Prostate gland (tissue), 2 donors: ENCODE measurements at places on chromosomes 2 and 18.
A peak's percentile ranks its signal among the peaks of the same experiment; 100 is the strongest.

- no peak for DNase-seq
Measured at GRCh38 chr18:11047817-11048216, 101.6 kb downstream of the PIEZO2 start.

GRCh38 chr2:133717497-133717896 lies 149.2 kb upstream of the NCKAP5 start:
- DNase-seq: peak; percentile 6

DNA sequence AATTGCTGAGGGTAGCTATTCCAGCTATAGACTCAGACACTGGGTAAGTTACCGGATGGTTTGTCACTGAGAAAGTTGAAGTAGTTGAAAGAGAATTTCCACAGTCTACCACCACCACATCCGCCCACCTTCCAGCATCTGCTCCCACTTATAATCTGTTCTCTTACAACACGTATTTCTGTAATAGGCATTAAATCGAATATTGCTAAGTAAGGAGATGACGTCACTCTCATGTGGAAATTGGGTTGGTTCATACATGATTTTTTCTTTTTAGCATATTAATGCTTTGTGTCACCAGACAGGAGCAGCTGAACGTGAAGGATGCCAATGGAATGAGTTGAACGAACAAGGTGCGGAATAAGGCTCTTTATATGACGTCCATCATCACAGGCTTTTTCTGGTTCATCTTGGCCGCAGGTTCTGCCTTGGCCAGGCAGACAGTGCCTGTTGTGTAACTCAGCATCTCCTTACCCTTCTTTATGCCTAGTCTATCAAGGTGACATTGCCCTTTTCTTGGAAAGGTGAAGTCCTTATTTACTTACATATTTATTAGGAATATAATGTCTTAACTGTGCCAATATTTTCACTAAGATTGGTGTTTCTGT lies 45.9 kb downstream of the THUMPD2 start:
- DNase-seq: no peak

DNA sequence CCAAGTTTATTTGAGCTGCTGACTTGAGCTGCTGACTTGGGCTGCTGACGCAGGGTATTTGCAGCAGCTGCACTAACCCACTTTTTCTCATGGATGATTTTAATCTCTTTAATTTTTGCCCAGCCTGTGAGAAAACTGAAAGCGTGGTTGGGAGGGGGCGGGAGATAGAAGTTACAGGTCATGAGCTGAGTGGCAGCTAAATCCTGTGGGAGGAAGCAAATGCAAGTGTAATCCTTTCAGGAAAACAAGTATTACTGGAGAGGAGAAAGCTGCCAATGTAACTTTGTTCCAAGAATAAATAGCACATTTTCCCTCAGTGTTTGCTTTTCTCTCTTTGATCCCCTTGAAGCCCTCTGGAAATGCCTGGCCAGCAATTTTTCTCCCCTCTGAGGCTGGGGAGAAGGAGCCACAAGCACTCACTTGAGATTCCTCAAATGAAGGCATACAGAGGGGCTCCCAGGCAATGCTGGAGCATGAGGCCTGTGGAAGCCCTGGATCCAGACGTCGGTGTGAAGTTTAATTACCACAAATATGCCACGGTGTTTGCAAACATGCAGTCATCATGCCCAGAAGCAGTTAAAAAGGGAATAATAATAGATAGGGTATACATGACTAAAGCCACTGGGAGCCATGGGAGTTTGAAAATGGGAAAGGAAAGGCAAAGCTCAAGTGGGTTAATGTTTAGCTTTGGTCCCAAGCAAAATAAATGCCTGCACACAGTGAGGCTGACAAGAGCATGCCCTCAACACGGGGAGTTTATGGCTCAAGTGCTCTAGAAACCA lies 10.4 kb upstream of the EVA1A start:
- no peak for DNase-seq

DNA sequence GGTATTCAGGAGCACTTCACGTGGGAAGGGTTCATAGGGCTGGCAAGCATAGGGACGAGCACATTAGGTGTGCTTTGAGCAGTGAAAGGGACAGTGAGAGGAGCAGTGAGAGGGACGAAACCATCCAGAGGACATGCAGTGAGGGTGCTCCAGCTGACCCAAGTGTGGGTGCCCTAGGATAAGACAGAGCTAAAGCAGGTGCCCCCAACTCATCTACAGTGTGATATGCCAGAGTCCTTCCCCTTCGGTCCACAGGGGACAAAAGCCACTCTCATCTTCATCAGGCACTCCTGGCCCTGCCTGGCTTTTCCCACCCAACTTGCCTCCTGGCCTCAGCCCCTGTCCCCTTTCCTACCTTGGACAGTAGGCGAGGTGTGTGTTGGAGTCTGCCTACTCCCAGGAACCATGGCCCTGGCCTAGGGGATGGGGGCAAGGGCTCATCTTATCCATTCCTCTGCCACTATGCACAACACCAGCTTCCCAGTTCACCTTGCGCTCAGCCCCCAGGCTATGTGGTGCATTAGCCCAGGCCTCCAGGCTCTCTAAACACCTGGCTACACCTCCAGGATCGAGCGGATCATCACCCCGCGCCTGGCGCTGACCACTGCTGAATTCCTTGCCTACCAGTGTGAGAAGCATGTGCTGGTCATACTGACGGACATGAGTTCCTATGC lies 16.1 kb upstream of the ANKRD53 start:
- DNase-seq: no peak

- DNase-seq: no peak
Measured at GRCh38 chr2:792687-793086, 115.5 kb upstream of the TMEM18 start.

- DNase-seq: no peak
Measured at GRCh38 chr2:173472112-173472511, 117.4 kb downstream of the CDCA7 start.

GRCh38 chr18:10230072-10230471 lies 224.4 kb upstream of the APCDD1 start:
- DNase-seq: no peak

DNA sequence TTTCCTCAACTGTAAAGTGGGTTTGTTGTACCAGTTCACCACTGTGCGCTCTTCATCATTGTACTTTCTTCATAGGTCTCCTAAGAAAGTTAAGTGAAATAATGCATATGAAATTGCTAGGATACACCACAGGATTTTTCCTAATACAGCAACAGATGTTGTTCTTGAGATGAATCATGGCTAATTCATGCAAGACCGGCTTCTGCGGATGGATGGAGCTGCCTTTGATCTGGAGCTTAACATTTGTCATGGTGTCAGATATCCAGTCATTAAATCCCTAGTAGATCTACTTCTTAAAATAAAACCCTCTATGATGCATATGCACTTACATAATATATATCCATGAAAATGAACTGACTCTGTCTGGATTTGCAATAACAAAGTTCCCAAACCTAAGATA lies 114.1 kb downstream of the COL6A3 start:
- no peak for DNase-seq

- DNase-seq: no peak
Measured at GRCh38 chr2:171792886-171793580, 101.0 kb downstream of the SLC25A12 start.

GRCh38 chr2:112182581-112183034 lies 44.4 kb downstream of the FBLN7 start:
- no peak for DNase-seq

GRCh38 chr2:39732482-39732881 lies 46.6 kb downstream of the THUMPD2 start:
- DNase-seq: no peak

DNA sequence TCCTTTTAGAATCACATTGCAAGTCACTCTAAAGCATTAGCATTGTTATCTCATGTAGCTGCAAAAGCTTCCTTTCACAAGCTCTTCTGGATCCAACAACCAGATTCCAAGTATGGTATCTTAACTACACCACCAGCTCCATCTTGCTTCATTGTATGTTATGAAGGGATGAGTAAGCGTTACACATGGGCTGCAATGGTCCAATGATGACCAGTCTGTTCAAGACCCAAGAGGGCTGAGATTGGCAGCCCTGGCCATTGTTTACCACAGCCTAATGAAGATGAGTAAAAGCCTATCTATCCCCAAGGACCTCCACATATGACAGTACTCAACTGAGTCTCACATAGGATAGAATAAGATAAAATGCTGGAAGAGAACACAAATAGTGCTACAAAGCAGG lies 6.3 kb downstream of the CFLAR start:
- no peak for DNase-seq

DNA sequence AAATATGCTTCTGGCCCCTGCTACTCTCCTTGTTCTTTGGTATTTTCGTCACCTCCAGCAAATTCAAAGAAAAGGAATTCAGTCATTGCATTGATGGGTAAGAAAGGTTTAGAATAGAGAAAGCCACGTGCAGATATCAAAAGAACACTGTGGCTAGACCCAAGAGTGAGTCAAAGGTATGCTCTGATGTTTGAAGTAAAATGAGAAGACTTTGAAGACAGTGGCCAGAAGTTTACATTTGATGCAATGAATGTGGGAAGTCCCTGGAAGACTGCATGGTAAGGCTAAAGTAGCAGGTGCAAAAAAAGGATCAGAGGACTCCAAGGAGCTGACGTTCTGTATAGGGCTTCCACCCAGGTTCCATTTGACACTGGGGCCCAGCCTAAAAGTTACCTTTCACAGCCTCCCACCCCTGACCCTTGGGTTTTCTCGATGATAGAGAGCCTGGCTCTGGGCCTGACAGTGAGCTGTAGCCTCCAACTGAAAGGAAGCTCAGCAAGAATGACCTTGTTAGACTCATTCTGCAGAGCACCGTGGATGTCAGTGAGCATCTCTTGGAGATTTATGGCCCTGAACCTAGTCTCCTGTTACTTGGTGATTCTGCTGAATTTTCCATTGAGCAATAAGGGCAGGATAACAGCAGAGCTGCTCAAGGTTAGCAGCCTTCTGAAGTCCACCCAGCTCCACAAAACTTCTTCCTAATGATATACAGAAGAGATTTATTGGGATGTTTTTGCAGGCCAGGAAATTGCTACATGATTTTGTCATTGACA lies 223.7 kb upstream of the RBBP8 start:
- DNase-seq: no peak

DNA sequence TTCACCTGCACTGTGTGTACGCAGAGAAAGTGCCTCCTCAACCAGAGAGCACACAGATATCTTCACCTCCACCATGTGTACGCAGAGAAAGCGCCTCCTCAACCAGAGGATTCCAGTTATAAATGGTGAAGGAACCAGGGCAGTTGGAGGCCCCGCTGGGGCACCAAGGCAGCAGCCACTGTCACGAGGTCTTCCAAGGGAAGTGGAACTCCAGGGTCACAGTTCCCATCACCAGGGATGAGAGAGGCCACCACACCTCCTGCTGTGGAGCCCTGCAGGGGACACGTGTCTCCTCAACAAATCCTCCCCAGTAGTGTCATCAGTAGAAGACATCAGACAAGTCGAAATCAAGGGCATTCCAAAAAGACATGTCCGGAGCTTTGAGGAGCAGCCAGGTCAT lies 28.2 kb upstream of the NFATC1 start:
- DNase-seq: no peak

GRCh38 chr2:173696274-173696673 lies 268.9 kb downstream of the SP3 start:
- no peak for DNase-seq

DNA sequence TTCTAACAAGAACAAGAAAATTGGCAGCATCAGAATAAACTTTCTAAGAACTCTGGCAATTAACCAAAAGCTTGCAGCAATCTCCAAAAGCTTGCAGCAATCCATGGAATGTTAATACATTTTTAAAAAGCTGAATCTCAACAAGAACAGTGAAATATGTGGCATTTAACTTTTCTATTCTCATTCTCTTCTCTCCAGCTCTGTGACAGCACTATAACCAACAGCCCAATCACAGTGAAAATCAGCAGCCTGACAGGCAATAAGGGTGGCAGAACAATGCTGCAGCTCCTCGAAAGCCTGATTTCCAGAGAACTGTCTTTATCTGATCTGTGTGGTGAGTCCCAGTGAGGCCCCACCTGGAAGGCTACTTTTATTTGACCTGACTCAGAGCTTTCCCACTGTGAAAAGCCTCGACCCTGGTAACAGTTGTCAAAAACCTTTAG lies 60.0 kb downstream of the TMEM131 start:
- no peak for DNase-seq

GRCh38 chr2:223586261-223586660 lies 15.9 kb downstream of the SCG2 start:
- DNase-seq: no peak

DNA sequence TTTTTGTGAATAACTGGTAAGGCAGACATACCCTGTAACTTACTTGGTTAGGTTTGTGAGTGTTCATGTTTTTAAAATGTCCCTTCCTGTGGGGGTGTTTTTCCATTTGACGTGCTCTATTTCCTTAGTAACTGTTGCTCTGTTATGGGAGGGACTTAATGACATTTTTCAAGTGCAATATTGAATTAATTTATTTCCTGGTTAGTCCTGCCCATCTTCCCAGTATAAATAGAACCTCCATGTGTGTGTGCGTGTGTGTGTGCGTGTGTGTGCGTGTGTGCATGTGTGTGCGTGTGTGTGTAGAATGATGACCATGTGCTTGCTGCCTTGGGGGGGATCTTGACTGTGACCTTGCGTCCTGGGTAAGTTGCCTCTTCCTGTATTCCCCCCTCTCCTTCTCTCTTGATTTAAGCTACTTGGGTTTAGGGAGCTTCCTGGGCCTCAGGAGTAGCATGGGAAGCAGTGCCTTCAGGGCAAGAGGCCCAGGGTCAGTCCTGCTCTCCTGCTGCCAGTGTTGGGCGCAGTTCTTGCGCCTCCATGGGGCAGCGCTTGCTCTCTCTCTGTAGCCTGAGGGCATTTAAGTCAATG lies 163.9 kb downstream of the LDLRAD4 start:
- DNase-seq: no peak

DNA sequence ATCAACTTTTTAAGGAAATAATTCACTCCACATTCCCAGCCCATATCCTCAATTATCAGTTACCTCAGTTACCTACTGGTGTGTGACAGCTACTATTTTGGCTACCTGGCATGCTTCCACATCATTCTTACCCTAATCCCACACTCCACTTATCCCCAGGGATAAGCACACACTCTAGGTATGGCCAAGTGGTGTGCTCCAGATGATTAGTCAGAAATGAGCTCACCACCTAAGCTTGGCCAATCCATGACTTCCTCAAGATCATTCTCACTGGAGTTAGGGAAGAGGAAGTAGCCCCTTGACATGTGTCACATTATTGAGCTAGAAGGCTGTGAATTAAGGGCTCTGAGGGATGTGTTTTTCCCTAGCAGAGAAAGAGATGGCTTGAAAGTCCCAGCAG lies 20.9 kb upstream of the SMAD4 start:
- DNase-seq: no peak

GRCh38 chr2:119683713-119684443 lies 4.9 kb downstream of the TMEM177 start:
- DNase-seq: no peak

GRCh38 chr2:70132244-70133126 lies 45.2 kb downstream of the PCBP1 start:
- peak; percentile 66 for DNase-seq
